Frontal cortex (tissue), 4 donors: ENCODE measurements at places on chromosomes 6 and 20. TPM values are rescaled to one million over a fixed set of nuclear protein-coding genes. Genes with fewer than 3 reads are reported as not detected.

MPC1 gene
- 69.7 TPM for total RNA-seq

DNA sequence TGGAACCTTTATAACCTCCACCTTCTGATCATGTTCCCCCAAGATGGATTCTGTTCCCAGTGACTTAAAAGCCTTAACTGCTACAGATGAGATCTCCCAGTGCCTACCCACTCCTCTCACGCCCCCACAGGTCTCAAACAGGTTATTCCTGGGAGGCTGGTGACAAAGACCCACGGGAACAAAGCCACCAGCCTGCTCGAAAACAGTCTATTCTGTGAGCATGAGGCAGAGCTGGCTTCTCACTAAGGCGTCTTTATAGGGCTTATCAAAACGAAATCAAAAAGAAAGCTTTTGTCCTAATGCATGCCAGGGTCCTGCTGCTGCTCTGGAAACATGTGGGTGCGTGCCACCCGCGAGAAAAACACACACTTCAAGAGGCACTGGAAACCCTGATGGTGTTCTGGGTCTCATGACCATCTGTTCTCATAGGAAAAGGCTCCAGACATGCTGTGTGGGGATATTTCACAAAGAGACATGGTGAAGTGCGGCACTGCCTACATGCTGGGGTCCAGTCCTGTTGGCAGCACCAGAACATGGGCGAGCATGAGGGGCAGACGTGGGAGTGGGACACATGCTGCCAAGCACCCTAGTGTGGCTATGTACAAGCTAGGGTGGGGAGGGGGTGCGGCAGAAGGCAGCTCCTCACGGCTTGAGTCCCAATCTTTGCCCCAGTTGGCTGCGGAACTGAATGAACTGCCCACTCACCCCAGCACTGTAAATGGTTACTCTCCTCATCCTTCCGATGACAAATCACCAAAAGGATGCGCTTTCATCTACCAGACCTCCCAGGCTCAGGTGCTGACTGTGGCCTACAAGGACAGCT lies 2.1 kb downstream of the FKBP1A start:
- no peak for DNase-seq

SIGLEC1 gene
- total RNA-seq: under 0.01 TPM

NELFE gene
- 45.7 TPM for total RNA-seq

TBXT gene
- total RNA-seq: not detected

PRDM13 gene
- not detected for total RNA-seq

BICRAL gene
- 23.2 TPM for total RNA-seq

OR2B6 gene
- total RNA-seq: not detected

OTOR gene
- 0.82 TPM for total RNA-seq
